Fibroblast of mammary gland (primary cell): ENCODE measurements at places on chromosomes 1 and 21.

DNA sequence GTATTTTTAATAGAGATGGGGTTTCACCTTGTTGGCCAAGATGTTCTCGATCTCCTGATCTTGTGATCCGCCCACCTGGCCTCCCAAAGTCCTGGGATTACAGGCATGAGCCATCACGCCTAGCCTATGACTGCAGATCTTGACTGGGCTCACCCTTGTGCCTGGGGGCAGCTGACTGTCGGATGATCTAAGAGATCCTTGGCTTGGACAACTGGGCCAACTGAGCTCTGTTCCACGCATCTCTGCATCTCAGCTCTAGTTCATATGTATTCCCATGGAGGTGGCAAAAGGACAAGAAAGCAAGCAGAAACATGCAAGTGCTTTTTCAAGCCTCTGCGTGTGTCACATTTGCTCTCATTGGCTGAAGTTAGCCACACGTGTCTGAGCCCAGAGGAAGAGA is 75.8 kb upstream of the SELENON start:
- DNase-seq: no peak

GRCh38 chr1:226425004-226425378 is 17.1 kb upstream of the PARP1 start:
- DNase-seq: no peak

GRCh38 chr1:203693721-203694120 is 67.1 kb downstream of the ATP2B4 start:
- no peak for DNase-seq

- no peak for DNase-seq
Measured at GRCh38 chr1:32178380-32179192, 889 bp upstream of the TXLNA start.

- DNase-seq: peak; percentile 28
Measured at GRCh38 chr1:61215676-61216289, 133.4 kb downstream of the NFIA start.

GRCh38 chr1:116465845-116466685 is 93.0 kb downstream of the ATP1A1 start:
- no peak for DNase-seq

GRCh38 chr1:77825131-77825709 is 45.8 kb downstream of the MIGA1 start:
- DNase-seq: peak; percentile 91

GRCh38 chr1:199948587-199949280 is 78.8 kb upstream of the NR5A2 start:
- DNase-seq: peak; percentile 5

- DNase-seq: peak; percentile 19
Measured at GRCh38 chr1:25037174-25038074, 107.3 kb upstream of the RUNX3 start.

DNA sequence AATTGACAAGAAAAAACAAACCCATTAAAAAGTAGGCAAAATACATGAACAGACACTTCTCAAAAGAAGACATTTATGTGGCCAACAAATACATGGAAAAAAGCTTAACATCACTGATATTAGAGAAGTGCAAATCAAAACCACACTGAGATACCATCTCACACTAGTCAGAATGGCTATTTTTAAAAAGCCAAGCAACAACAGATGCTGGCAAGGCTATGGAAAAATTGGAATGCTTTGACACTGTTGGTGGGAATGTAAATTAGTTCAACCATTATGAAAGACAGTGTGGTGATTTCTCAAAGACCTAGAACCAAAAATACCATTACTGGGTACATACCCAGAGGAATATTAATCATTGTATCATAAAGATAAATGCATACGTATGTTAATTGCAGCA is 641.1 kb upstream of the B3GALT2 start:
- DNase-seq: no peak

DNA sequence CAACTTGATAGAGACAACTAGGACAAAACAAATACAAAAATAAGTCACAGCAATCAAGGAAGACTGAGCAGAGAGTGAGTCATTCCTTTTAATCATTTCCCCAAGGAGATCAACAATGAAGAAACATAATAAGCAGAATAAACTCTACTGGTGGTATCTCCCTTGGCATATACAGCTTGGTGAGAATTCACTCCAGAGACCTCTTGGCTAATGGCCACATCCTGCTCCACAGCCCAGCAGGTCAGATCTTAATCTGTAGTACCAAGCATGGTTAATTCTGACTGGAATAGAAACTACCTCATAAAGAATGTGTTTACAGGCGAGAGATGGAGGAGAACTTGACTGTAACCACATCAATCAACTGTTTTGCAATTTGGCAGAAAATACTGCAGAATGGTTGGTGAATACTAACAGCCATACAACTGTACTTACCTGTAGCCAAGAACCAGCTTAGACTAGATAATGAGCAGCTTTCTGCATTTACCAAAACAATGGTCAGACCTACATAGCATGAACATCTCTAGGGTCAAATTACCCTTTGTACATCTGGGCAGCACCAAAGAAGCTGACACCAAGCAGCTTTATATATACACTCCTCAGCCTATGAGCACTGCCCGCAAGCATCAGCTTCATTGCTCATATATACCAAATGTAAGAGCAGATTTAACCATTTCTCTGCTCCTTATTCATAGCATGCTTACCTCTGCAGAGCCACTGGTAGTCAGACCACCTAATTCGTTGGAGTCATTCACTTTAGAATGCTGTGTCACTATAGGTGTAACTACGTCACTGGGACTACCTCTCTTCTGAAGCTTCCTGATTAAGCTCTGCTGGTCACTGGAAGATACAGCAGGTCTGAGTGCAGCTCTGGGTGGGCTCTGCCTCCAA is 51.0 kb downstream of the KIAA0319L start:
- peak; percentile 90 for DNase-seq

DNA sequence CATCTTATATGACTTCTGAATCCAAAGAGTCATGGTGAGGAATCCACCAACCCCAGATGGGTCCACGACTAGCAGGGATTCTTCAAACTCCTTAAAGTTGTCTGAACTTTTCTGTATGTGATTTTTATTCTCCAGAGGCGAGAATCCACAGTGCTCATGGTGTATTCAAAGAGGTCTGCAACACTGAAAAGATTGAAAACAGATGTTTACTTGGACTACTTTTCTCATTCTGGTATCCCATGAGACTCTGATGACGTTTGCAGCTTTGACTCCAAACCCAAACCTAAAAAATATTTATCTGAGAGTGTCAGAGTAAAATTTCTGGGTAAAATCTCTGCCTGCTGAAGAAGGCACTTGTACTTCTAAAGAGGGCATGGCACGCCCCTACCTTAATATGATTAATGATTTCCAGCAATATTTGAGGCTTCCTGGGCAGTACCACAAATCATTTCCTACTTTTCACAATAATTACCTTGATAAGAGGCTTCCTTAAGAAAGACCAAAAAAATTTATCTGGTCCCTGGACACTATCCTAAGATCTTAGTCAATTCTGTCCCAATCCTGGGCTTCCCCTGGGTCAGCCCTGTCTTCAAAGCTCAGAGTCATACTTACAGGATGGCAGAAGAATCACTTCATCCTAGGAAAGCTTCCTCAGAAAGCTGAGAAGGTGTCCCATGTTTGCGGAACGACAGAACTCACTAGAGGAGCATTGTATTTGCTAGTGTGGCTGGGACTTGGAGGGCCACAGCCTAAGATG is 76.5 kb upstream of the MAP10 start:
- DNase-seq: peak; percentile 95

DNA sequence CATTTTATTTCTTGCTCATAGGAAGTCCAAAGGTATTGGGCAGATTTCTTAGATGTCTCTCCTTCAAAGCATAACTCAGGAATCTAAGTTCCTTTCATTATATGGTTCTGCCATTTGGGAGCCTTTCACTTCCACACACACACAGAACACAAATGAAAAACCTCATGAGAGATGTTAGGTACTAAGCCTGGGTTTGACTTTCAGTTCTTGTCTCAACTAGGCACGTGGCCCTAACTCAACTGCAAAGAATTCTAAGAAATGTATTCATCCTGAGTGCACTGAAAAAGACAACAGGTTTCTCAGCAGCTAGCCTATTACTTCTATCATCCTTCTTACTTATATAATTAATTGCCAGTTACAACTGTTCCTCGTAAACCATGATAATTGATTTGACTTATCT is 190.0 kb upstream of the SAMSN1 start:
- DNase-seq: no peak

- DNase-seq: peak; percentile 83
Measured at GRCh38 chr1:159923203-159924024, 1.9 kb downstream of the TAGLN2 start.

- DNase-seq: no peak
Measured at GRCh38 chr1:248847181-248847955, 9.3 kb downstream of the ZNF672 start.

DNA sequence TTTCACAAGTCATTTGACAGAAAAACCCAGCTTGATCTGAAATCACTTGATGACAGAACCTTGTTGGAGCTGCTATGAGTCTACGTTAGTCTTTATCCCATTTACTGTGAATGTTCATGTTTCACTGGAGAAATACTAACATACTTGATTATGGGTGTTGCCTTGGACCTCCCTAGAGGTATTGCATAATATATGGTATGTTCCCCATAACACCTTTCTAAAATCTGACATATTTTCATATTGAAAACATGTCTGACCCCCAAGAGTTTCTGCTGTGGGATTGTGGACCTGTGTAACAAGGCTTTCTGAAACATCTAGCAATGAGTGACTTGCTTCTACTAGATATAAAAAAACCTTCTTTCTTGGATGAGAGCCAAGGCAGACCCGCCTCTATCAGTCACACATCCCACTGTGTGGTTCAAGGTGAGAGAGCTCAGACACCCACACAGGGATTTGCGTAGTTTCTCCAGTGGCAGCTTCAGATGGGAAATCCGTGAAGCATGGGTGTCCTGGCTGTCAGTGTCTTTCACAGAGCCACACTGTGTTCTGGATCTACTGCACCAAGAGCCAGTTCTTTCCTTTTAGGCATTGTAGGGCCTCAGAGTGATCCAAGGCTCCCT is 4.6 kb downstream of the NENF start:
- no peak for DNase-seq

- DNase-seq: no peak
Measured at GRCh38 chr1:234593109-234593508, 16.9 kb downstream of the IRF2BP2 start.

DNA sequence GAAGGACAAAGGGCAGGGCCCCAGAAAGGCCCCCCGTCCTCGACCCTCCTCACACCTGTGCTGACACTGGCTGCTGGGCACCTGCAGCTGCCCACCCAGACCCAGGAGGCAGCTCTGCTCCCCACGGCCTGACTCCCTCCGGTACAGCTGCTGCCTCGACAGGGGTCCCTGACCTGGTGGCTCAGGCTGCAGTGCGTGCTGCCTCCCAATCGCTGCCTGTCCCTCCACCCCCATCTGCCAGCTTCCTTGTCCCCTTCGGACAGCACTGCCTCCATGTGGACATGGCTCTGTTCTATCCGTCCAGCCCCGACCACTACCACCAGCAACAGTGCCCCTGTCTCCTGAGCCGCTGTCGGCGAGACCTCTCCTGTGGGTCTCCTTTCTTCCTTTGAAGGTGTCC is 4.1 kb downstream of the NOC2L start:
- DNase-seq: no peak

DNA sequence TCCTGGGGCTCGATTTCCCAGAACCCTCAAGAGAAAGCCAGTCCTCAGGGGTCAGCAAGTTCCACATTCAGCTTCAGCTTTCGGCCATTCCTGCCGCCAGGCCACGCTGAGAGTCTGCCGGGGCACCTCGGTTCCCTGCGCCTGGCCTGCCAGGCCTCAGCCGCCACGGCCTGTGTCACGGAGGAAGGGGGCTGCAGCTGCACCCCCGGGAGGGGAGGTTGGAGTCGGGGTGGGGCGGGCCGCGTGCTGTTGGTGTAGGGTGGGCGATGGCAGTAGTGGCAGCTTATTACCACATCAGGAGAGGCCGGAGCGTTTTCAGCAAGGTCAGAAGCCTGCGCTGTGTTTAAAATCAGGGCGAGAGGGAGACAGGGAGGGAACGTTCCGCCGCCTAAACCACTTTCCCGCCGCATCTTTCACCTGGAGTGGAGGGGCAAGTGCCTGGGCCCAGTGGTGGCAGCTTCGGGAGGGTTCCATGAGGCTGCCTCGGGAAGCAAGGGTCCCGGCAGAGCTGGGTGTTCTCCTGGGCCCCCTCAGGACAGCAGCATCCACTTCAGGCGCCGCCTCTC is 68.5 kb upstream of the TRAPPC10 start:
- no peak for DNase-seq

DNA sequence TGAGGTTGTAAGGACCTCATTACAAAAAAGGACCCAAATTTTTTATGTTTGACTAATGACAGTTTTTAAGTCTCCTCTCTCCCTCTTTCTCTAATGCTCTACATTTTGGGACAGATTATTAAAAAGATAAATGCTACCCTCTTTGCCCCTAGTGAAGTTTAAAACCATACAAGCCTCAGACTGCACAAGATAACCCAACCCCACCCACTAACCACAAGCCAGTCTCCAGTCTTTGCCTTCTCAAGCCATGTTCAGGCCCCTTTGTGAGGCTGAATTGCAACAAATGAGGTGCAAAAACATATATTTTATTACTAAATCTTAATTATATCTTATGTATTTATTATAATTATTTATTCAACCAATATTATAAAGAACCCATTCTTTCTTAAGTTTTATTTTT is 597.2 kb upstream of the BRINP3 start:
- no peak for DNase-seq

DNA sequence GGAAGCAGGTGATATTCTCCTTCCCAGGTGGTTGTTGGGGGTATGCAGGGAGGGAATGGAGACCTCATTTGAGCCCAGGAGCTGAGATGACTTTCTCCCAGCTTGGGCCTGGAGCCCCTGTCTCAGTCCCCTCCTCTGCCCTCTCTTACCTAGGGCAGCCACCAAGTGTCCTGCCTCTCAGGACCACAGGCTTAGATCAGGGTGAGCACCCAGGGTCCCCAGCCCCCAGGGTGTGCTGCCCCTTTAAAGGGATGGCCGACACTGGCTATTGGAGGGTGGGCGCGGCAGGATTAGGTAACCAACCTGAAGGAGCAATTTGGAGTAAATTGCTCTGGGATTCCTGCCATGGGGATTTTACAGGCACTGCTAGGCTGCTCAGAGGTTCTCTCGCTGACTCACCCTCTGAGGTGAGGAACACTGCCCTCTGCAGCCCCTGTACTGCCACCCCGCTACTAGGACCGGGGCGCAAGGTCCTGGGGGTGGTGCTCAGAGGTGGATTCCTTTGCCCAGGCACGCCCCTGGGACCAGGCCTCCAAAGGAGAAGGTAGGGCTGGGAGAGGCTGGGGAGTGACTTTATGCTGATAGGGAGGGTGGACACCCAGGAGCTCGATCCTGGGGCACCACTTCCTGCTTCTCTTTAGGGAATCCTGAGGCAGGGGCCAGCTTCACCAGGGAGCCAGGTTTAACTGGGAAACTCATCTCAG is 1.5 kb downstream of the RPS6KA1 start:
- DNase-seq: peak; percentile 40
